Left ventricle myocardium inferior (tissue), 1 donor: ENCODE measurements at places on chromosomes 16 and 17.

DNA sequence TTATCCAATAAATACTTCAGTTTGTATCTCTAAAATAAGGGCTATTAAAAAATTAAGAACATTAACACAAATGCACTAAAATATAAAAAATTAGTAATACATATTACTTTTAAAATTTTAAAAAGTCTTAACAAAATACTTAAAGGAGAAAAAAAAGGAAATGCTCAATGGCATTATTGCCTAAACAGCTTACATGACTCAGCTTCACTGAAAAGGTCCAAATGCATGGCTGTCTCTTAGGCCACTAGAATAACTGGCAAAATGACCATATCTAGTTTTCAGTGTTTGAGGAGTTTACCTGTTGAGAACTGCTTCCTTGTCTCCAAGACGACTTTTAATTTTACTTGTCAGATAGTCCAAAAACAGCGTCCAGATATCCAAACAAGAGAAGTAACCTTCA, 66.0 kb downstream of the XPO6 start:
- DNase-seq: no peak

DNA sequence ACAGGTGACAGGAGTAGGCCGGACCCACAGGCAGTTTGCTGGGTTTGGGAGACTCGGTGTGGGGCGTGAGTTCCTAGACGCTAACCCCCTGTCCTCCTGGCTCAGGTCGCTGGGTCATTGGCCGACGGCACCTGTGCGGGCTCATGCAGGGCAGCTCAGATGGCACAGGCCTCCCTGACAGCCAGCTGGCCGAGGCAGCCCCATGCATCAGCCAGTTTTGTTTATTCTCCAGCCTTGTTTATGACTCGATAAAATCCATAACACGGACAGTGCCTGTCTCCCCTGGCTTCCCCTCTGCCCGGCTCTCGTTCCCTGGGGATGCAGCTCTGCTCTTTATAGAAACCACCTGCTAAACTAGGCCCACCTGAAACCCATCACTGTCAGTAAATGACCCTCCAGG, 46.0 kb downstream of the SDK2 start:
- no peak for DNase-seq

GRCh38 chr17:56142781-56143180, 10.5 kb upstream of the ANKFN1 start:
- no peak for DNase-seq

- no peak for DNase-seq
Measured at GRCh38 chr16:24681793-24682192, 47.7 kb upstream of the TNRC6A start.

DNA sequence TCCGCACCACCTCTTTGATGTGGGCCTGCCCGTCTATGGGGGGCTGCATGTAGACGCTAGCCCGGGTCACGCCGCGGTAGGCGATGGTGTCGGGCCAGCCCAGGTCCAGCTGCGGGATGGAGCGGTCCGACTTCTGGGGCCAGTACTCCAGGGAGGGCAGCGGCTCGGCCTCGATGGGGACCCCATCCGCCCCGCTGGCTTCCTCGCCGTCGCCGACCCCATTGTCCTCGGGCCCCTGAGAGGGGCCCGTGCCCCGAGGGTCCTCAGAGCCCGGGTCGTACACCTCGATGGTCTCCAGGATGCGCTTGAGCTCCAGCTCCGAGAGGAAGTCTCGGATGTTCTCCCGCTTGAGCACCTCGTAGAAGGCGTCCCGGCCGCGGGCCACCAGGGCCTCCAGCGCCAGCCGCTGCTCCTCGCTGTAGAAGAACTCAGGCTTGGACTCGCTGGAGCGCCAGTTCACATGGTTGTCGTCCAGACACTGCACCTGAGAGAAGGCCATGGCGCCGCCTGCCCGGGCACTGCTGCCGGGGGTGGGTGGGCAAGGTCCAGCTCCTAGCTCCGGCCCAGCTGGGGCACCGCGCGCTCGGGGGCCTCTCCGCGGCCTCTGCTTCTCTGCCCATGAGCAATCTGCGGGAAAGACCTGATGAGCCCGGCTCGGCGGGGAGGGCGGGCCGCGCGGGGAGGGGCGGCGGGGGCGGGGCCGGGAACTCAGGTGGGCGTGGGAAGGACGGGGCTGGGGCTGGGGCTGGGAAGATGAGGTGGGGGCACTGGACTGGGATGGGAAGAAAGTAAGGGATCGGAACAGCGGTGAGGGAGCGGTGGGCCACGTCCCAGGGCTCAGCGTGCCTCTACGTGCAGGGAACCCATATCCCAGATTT, 782 bp downstream of the FAM83G start:
- no peak for DNase-seq

DNA sequence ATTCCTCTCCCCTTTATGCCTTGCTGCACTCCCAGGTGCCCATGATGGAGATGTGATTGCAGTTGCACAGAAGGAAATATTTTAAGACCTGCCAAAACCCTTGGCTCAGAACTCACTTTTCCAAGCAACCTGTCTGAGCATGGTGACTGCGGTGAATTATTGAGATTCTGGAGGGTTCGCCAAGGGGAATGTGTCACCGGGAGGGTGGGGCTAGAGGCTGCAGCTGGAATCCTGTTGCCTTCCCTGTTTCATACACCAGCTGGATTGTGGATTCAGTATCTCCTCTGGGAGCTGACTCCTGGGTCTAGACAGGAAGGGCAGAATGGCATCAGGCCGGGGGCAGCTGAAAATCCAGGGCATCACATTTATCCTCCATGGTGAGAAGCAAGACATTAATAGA, 527.2 kb downstream of the TMEM114 start:
- no peak for DNase-seq

DNA sequence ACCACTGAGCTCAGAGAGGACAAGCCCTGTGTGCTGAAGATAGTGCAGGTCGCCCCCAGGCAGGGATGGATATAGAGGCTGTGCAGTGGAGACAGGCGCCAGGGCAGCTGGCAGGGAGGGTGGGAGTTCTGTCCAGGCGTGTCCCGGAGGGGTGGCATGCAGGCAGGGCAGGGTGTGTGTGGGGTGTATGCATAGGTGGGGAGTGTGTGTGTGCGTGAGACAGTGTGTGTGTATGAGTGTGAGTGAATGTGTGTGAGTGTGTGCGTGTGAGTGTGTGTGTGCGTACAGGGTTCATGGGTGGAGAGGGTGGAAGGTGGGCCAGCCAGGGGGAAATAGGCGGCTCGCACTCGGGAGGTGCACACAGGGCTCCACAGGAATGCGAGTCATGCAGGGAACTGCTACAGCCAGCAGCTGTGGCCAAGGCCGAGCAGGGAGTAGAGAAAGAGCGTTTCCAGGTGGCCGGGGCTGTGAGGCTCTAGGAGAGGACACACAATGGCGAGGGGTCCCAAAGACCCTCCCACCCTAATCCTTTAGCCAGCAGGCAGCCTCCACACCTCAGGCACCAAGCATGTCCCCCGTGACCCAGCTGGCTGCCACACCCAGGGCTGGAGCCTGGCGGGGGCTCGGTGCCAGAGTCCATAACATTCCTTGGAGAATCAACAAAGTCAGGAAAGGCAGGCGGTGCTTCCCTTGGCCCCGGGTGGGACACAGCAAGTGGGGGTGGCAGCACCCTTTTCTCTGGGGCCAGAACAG, 4.6 kb downstream of the PLCD3 start:
- DNase-seq: peak; percentile 70

- DNase-seq: no peak
Measured at GRCh38 chr17:35171834-35172233, 22.4 kb downstream of the SLC35G3 start.

DNA sequence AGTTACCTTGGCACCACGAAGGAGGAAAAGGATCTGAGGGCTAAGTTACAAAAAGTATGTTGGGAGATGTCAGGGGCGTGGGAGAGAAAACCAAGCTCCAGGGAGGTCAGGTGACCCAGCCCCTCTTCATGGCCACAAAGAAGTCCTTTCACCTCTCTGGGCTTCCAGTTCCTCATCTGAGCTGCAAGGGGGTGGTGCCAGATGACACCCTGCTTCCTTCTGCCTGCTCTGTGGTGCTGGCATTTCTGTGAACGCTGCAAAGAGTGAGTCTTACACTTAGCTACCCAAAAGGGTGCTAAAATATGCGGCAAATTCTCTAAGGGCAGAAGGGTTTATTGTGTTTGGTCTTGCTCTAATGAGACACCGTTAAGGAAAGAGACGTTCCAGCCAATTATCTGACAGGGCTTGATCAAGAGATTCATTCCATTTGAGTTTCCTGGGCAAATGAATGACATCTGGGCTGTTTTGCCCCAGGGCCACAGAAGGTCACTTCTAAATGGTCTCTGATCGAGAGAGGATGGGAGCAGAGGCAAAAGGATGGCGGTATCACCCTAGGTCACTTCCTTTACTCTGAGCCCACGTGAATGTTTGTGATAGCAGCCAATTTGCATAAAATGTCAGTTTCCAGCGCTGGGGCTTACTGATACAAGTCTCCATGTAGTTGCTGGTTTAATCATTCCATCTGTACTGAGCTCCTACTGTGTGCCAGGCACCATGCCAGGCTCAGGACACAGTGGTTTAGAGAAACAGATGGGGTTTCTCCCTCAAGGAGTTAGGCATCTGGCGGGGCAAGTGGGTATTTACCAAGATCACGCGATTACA, 210.2 kb downstream of the KATNIP start:
- DNase-seq: no peak

GRCh38 chr17:20235747-20236146, 226.6 kb downstream of the SPECC1 start:
- DNase-seq: no peak

- no peak for DNase-seq
Measured at GRCh38 chr17:48498164-48498850, 32.5 kb downstream of the HOXB1 start.

- DNase-seq: peak; percentile 31
Measured at GRCh38 chr17:75404731-75405364, 630 bp downstream of the GRB2 start.

GRCh38 chr17:53942898-53943297, 120.2 kb downstream of the KIF2B start:
- no peak for DNase-seq

GRCh38 chr17:29042026-29042678, 789 bp upstream of the PIPOX start:
- no peak for DNase-seq

- no peak for DNase-seq
Measured at GRCh38 chr16:30766206-30766932, 4.2 kb downstream of the RNF40 start.

GRCh38 chr16:81709016-81709900, 69.8 kb upstream of the PLCG2 start:
- DNase-seq: peak; percentile 8

GRCh38 chr17:75827308-75828075, 16.7 kb downstream of the UNC13D start:
- DNase-seq: peak; percentile 76

DNA sequence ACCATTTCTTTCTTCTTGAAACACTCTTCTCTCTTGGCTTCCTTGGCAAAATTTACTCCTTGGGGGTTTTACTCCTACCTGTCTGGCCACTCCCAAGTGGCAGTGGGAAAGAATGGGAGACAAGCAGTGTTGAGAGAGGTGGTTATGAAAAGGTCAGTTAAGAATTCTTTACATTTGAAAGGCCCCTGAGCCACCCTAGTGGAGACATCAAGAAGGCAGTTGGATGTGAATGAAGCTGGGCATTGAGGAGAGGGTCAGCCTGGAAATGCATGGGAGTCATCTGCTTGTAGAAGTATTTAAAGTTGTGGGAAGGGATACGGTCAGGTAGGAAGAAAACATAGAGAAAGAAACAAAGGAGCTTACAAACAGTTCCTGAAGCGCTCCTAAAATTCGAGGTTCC, 42.3 kb upstream of the CCNF start:
- no peak for DNase-seq

- no peak for DNase-seq
Measured at GRCh38 chr17:42252597-42253550, 23.3 kb downstream of the STAT5B start.

- DNase-seq: no peak
Measured at GRCh38 chr17:7909089-7909488, 7.0 kb downstream of the RNF227 start.

- no peak for DNase-seq
Measured at GRCh38 chr16:20674684-20675487, 22.6 kb downstream of the ACSM1 start.

DNA sequence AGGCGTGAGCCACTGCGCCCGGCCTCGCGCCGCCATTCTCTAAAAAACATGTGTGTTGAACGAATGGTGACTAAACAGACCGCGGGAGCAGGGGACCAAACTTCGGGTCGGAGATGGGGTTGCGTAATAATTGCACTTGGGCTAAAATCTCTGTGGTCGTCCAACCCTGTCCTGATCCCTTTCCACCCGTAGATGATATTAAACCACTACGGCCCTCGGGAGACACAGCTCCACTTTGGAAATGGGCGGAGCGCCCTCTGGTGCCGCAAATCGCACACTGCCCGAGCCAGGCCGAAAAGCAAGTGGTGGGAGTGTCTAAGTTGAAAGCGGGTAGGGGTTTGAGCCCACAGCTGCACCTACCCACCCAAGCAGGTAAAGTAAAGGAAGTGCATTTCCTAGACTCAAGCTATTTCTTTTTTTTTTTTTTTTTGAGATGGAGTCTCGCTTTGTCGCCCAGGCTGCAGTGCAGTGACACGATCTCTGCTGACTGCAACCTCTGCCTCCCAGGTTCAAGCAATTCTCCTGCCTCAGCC, 17.0 kb downstream of the CAVIN1 start:
- peak; percentile 88 for DNase-seq

- no peak for DNase-seq
Measured at GRCh38 chr17:80881306-80881705, 110.3 kb upstream of the CHMP6 start.

DNA sequence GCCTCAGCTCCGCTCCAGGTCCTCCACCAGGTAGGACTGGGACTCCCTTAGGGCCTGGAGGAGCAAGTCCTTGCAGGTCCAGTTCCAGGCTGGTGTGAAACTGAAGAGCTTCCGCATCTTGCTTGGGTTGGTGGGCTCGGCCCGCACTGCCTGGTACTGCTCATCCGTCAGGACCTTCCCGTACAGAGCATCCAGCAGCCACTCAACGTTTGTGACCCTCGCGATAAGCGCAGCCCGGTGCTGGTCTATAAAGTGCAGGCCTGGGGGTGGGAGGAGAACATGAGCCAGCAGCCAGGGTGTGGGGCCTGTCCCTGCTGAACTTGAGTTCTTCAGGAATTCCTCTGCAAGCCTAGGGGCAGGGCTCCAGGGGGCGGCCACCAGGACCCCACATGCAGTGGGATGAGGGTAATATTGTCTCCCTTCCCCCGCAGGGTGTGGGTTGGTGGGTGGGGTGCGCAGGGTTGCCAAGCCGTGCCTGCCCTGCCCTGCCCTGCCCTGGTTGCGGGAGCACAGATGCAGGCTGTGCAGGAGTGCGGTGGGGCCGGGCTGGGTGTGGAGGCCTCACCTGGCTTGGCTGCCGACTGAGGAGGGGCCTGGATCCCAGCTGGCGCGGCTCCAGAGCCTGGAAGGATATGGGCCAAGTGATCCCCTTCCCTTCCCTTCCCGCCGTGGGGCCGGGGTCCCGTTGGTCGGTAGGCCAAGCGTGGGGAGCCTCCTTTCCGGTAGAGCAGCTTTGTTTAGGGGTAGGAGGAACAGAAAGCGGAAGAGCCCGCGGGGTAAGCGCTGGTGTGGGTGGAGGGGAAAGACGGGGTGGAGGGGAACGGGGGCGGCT, 762 bp downstream of the PYCARD start:
- peak; percentile 35 for DNase-seq

- DNase-seq: no peak
Measured at GRCh38 chr17:29954405-29954804, 13.0 kb downstream of the EFCAB5 start.
